Activated CD8-positive, alpha-beta memory T cell treated with anti-CD3 and anti-CD28 coated beads, Interleukin-2, amount 50 U/mL, for 4 hours (primary cell): ENCODE measurements at places on chromosomes 2 and 18.

GRCh38 chr2:27844821-27845255 lies 45.3 kb downstream of the RBKS start:
- DNase-seq, result no peak

DNA sequence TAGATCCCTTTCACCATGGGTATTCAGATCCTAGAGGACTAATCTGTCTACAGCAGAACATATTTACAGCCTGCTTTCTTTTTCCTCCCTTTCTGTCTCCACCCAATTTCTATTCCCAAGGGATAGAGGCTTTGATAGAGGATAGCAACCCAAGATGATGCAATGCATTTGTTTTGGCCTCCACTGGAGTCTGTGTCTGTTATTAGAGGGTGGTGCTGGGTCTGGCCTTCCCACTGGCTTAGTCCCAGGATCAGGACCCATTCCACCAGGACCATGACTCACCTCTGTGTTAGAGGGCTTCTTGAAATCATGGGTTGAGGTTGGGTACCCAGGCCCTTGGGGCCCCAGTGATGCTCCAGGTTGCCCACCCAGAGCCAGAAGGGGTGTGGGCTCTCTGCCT lies 239.7 kb upstream of the TNP1 start:
- DNase-seq, result no peak

DNA sequence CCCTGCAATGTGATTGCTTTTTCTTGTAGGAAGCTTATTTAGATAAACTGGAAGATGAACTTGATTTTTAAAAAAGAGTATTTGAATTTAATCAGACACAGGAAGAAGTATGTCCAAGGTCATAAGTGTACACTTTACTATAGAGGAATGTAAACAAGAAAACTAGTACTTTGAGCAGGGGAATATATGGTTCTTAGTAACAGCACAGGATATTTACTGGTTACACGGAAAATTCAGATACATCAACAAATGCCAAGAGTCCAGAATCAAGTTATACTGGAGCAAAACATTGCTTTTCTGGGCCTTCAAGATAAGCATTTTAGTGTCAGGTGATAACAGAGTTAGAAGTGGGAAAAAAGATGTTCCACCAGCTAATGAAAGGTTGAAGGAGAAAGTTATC lies 75.5 kb downstream of the EFEMP1 start:
- DNase-seq, result no peak

DNA sequence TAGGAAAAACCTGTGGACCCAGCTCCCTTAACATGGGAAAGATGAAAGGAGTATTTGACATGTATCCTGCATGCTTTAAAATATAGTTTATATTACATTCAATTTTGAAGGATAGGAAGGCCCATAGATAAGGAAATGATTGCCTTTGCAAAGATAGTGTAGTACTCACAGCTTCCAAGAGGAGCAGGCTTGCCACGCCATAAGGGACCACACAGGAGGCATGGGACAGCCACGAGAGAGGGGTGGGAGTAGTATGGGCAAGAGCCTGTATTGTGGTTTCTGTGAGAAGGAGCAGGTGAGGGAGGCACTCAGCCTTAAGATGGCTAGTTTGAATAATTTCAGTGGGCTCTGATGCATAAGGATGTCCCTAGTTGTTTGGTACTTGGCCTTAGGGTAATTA lies 740.3 kb downstream of the SATB2 start:
- DNase-seq, result no peak

DNA sequence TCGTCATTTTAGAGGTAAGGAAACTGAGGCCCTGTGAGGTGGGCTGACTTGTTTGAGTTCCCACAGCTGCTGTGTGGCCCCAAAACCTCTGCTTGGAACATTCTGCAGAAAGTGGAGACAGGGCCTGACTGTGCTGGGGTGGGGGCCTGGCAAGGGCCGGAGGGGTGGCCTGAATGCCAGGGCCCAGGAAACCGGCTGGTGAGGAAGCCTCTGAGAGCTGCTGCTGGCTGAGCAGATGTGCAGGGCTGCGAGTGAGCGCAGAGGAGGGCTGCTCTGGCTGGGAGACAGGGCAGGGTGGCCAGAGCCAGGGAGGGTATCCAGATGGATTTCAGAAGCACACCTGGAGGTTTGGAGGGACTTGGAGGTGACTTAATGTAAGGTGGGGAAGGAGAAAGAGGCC lies 29.9 kb upstream of the INHBB start:
- no peak for DNase-seq

GRCh38 chr2:56757884-56758545 lies 574.2 kb downstream of the CCDC85A start:
- DNase-seq, result no peak

DNA sequence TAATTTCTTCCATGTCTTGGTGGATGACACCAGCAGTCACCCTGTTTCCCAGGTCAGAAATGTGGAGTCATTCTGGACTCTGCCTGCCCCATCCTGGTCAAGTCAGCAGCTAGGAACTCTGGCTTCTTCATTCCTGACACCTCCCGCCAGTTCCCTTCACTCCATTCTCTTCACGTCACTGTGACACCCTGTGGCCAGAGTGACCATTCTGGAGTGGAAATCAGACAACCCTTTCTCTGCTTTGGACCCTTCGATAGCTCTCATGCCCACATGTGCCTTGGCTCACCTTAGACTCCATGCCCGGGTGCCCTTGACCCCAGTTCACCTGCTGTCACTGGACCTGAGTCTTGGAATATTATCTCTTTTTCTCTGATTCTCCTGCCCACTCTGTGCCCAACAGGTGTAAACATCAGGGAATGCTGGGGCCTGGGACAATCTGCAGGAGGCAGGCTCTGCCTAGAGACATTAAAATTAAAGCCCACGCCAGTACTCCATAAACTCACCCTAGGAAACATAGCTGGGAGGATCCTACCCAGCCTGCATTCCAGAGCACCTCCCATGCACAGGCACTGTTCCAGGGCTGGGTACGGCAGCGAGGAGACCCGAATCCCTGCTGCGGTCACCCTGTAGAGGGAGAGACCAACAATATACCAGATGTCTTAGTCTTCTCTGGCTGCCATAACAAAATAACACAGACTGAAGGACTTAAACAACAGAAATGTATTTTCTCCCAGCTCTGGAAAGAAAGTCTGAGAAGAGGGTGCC lies 41.1 kb upstream of the FAHD2A start:
- no peak for DNase-seq

DNA sequence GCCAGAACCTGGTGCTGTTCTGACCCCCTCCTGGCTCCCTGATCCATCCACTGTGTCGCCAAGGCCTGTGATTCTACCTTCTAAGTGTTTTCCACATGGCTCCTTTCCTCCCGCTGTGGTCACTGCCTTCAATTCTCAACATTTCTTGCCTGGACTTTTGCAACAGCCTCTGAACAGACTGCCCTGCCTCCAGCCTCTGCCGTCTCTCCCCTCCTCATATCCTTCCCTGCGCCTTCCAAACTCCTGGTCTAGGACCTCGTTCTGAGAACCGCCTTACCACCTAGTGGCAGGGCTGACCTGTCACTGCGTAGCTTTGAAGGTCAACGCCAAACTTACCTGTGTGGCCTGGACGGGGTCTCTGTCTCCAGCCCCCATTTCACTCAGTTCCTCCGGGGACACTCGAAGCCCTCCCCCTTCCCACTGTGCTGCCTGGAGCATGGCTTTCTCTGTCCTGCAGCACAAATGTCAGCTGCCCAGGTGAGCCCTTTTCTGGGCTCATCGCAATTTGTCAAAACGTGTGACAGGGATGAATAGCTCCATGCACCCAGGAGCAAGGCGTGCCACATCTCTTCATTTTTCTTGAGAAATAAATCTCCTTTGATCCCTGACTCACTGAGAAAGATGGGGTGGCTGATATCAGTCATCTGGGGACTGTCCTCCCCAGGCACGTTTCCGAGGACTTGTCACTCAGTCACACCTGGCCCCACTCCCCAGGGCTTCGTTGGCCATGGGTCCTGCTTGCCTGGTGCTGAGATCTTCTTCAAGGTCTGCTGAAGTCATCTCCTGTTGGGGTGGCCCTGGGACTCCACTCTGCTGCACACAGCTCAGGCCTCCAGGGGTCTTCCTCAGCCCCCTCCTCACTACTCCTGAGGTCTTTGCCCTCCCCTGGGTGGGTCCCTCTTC lies 46.7 kb downstream of the LDLRAD4 start:
- DNase-seq, result no peak

DNA sequence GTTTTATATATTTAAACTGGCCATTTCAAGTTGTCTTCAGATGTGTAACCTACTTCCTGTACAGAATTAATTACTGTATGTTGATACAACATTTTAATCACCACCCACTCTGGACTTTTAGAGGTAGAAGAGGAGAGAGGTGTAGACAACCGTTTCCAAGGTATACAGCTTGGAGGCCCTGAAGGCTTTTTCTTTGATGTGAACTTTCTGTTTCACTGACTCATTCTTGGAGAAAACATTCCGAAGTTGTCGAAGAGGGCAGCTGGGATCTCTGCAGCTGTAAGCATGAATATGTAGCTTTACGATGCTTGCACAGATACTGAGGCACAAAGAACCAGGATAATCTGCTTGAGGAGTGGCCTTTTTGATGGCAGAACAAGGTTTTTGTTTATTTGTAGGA lies 137.0 kb downstream of the NCKAP5 start:
- no peak for DNase-seq

GRCh38 chr18:2978661-2979106 lies 34.3 kb downstream of the LPIN2 start:
- no peak for DNase-seq
